Amniotic stem cell (primary cell): ENCODE measurements at places on chromosomes 2 and 18.

- DNase-seq = no peak
These were observed 161.4 kb downstream of the BCL2 start for GRCh38 chr18:63158012-63158631.

- DNase-seq = peak; percentile 6
These were observed 101.7 kb downstream of the SOCS6 start for GRCh38 chr18:70390371-70391090.

- DNase-seq = peak; percentile 61
These were observed 4.3 kb downstream of the COL3A1 start for GRCh38 chr2:188978291-188979081.

DNA sequence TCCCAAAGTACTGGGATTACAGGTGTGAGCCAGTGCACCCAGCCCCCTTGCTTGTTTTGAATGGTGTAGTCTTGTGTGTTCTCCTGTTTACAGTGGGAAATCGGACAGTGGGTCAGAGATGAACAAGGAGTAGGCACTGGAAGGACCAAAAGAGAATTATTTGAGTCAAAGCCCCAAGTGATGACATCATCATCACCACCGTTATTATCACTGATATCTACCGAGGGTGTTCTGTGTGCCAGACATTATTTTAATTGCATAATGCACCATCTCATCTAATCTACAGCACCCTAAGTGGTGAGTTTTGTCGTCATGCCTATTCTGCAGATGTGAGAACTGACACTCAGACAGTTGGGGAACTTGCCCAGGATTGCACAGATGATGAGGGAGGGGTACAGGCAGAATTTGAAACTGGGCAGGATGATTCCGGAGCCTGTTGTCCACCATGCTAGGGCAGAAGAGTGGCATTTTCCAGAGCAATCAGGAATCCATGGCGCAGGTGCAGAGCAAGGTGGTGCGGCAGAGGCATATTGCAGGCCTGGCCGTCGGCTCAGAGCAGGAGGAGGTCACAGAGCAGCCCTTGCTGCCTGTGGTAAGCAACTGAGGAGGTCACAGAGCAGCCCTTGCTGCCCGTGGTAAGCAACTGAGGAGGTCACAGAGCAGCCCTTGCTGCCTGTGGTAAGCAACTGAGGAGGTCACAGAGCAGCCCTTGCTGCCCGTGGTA lies 137.0 kb upstream of the HDAC4 start:
- DNase-seq = no peak

DNA sequence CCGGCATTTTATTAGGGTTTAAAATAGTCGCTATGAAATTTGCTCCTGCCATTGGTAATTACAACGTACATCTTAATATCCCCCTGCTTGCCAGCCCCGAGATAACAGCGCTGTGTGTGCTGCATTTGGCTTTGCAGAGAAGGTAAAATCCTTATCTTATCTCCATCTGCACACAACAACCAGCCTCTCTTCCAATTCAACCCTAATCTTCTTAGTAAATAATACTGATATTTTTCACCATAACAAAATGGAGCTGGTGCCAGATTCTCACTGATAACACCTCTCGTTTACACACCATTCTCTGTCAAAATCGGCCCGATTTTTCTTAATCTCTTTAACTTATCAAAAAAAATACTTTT lies 61.4 kb upstream of the SIX3 start:
- DNase-seq = no peak

DNA sequence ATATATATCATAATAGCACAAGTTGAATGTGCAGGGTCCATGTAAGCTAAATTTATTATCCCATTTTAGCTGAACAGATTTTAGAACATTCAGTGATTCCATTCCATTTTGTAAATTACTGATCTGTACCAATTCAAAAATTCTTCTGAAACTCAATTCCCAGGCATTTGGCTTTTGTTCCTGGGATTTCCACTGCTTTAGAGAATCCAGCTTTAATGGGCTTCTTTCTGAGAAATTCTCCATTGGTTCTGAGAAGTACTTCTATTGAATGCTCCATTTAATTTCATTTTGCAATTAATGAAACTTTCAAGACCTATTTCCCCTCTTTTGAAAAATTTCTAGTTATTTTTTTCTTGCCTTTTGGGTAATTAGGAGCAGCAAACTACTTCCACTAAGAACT lies 36.8 kb downstream of the BCL2 start:
- DNase-seq = no peak

DNA sequence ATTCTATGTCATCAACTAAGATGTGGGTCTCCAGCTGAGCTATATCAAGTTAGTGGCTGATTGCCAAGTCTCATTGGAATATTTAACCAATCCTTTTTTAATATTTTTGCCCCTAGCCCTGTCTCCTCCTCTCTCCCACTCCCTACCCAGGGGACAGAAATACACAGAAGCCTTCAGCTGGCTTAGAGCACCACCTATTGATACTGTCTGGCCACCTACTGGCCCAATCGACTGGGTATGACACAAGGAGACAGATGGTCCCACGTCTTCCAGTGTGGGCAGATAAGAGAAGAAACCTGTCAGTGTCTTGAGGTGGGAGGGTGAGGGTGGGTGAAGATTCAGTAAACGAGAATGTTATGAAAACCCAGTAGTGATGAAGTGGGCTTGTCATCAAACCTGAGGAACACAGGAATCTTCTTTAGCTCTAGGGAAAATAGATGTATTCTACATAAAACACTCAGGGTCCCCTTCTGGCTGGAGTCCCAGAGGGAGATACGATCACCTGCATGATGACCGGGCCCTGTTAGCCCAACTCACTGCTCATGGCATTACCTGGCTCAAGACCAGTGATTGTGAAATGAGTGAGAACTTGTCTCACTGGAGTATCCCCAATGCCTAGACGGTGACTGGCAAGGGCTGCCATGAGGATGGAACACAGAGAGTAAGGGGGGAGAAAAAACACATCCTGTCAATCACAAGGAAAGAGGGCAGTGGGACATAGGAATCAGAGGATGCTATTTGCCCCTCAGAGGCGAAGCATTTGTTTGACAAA lies 26.7 kb downstream of the POLR1A start:
- no peak for DNase-seq

GRCh38 chr2:214069254-214069653 lies 341.6 kb upstream of the VWC2L start:
- peak; percentile 87 for DNase-seq

DNA sequence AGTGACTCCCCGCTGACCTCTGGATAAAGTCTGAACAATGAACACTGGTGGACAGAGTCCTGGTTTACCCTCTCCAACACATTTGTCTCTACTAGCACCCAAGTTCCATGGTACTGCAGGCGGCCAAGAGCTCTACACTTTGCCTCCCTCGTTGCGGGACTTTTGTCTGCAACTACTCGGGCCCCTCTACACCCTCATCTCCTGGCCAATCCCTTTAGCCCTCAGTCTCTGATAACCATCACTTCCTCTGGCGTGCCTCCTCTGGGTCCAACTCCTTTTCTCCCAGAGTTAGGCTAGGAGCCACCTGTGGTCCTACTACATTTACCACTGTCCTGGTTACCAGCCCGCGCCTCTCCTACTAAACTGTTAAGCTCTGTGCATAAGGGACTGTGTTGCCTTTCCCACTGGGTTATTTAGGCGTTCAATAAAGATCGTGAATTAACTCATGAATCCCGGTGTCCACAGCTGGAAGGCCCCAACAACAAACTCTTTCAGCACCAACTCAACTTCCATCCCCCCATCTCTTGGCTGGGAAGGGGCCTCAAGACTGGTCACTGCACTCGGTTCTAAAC lies 757 bp downstream of the HDHD2 start:
- no peak for DNase-seq

DNA sequence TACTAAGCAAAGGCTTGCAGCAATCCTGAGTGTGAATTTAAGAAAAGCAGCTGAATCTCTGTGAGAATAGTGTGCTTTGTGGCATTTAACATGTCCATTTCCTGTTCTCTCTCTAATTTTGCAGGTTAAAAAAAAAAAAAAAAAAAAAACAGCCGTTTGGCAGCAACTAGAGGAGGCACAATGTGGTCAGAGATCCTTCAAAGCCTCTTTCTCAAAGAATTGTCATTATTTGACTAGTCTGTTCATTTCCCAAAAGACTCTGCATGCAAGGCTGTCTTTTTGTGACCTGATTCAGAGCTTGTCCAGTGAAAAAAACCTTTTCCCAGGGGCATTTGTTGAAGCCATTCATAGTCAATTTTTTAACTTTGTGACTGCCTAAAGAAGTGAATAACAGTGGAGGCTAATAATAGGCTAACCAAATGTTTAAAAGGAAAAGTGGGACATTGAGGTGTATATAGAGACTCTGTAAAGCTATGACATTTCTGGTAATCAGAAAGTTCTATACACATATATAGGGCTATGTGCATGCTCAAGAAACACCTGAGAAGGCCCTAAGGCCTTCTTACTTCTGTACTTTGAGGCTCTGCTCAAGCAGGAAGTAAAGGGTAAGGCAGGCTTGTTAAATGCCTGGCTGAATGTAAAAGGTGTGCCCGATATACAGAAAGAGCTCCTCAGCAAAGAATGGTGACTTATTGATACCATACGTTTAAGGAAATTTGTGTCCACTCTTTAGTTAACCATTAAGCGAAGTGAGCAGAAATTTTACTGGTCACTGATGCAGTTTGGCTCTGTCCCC lies 289.6 kb upstream of the RAB6C start:
- DNase-seq = no peak

DNA sequence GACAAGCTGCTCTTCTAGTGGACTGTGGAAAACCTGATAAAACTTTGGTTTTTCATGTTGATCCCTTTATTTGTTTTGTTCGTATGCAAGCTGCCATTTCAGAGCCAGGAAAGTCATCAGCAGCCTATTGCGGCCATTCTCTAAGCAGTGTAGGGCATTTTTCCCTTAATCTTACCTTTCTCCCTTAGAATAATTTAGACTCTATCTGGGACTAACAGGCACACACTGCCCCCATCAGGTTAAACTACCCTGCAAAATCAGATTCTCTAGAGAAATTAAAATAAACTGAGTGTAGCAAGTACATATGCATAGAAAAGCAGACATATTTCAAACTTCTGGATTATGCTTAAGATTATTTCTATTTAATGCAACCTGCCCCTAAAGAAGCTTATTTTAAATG lies 347.5 kb downstream of the METTL4 start:
- DNase-seq = peak; percentile 3

DNA sequence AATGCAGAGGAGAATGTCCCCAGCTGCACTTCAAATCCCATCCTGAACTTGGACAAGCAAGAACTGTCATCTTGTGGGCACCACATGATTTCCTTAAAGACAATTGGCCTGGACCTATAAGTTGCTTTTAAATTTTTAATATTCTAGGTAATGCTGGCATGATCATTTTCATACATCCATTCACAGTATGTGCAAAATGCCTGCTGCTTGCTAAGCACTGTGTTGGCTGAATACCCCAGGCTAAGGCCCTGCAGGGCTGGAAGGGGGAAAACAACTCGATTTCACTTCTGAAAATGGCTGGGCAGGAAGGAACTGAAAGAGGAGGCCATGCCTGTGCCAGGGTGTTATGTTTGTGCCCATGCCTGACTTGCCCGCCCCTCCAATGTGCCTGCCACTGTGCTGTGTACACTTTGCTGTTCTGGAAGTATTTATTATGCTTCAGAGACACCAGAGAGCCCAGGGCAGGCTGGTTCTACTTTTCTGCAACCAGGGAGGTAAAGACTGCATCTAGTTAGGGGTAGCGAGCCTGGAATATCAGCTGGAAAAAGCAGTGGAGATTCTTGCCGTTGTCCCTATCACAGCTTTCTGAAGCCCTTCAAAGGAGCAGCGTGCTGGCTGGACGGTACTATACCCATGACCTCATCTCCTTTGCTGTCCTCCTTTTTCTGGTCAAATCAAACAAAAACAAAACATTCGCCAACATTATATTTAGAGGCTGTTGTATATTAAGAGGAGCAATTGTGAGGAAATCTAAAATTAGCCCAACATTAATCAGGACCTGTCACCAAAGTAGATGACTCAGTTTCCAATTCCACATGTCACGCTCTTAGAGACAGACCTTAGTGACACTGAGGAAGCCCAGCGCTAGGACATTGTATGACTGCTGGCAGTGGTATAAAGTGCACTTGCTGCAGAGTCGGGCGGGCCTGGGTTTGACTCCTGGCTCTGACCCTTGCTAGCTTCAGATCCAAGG lies 158.1 kb downstream of the DDX1 start:
- DNase-seq = no peak

DNA sequence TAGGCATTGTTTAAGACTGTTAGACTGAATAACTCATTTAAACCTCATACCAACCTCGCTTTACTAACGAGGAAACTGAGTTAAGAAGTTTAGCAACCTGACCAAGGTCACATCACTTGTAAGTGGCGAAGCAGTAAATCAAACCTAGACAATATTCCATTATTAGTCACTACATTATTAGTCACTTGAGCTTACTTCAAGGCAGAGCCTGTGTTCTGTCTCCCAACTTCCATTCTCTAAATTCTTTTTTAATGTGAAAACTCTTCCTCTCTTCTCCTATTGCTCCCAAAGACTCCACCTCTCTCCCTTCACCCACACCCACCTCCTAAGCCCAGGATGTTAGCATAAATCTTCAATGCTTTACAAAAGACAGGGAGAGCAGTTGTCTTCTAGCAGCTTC lies 156.5 kb downstream of the ARL6IP6 start:
- no peak for DNase-seq
